ENCODE measurements at places on chromosomes 11 and 22.

- no peak for DNase-seq
Observed at GRCh38 chr22:46726986-46727317, 11.1 kb downstream of the CERK start.

DNA sequence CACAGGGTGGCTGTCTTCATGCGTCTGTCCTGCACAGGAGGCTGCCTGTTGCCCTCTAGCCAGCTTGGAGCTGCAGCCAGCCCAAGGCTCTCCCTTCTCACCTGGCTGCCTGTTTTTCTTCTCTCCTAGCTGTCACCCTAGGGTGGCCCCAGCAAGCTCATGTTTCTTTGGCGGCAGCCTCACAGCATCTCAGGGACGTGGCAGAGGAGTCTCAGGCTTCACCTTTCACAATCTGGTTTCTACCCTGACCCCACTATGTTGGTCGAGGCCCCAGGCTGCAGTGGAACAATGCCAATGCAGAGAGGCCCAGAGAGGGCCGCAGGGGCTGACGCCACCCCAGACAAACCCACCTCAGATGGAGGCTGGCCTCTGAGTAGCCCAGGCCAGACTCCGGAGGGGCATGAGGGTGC is 2.5 kb upstream of the CLDN5 start:
- DNase-seq: no peak

DNA sequence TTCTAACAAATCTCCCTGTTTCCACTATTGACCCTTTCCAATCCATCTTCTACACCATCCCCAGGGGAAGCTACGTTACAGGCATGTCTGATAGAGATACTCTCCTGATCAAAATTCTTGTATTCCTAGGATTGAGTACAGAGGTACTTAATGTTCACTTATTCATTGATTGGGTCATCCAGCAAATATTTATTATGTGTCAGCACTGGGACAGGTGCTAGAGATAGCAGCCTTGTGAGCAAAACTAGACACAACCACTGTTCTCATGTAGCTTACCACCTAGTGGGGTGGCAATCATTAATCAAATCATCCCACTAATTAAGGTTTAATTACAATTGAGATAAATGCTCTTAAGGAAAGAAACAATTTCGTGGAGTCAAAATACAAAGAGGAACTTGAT is 9.4 kb upstream of the RTCB start:
- DNase-seq: no peak

- DNase-seq: no peak
Observed at GRCh38 chr11:46351606-46352005, 4.3 kb downstream of the DGKZ start.

DNA sequence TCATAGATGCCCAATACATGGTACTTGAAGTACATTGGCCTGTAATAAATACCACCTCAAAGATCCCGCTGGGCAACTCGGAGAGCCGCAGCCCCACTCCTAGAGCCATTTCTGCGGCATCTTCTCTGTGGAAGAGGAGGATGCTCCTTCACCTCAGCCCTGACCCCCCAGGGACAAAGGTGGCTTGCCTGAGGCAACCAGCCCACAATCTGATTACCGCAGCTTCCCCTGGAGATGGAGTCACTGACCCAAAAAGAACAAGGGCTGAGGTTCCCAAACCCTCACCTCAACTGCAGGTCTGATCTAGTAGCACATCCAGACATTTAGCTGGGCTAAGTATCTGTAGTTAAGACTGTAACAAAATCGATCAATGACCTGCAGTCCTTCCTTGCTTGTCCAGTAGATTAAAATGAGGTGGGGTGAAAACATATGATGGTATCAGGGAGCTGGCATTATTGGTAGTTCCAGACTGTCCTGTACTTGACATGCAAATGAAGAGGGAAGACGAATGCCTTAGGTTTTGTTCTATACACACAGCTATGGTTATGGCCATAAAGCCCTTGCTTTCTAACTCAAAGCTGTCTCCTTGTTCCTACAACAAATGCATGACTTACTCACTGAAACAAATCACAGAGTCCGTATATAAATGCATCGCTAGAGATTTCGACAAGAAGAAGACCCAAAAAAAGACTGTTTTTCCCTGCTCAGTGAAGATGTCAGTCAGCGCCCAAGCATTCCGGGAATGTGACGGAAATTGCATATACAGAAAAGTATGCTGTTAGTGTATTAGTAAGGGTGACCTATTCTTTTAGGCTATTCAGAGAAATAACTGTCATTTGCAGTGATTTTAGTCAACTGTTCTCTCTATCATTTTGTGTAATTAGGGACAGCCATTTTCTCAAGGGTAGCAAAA is 33.7 kb downstream of the C11orf71 start:
- DNase-seq: peak; percentile 12

DNA sequence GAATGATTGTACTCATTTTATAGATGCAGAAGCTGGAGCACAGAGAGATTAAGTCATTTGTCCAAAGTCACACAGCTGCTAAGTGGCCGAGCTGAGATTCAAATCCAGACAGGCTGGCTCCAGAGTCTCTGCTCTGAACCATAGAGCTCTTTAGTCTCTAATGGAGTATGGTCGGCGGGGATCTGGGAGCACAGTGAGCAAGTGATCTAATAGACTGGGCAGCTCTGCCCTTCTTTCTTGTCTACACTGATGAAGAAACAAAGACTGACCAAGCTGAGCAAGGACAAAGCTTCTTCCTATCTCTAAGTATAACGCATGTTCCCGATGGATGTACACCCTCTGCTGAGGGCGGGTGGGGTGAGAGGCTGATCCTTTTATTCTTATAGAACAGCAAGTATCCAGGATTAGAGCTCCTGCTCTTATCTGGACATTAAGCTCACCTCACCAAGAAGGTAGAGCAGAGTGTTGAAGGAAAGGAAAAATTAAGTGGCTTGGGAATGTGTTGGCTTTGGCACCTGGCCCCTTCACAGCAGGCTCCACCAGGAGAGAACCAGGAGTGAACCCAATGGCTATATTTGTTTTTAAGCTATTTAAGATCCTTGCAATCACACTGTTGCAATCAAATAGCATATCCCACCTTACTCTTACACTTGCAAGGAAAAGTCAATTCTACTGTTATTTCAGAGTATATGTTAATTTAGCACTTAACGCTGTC is 68.7 kb downstream of the ETS1 start:
- DNase-seq: no peak

GRCh38 chr22:30783021-30783420 is 88.3 kb downstream of the OSBP2 start:
- no peak for DNase-seq

DNA sequence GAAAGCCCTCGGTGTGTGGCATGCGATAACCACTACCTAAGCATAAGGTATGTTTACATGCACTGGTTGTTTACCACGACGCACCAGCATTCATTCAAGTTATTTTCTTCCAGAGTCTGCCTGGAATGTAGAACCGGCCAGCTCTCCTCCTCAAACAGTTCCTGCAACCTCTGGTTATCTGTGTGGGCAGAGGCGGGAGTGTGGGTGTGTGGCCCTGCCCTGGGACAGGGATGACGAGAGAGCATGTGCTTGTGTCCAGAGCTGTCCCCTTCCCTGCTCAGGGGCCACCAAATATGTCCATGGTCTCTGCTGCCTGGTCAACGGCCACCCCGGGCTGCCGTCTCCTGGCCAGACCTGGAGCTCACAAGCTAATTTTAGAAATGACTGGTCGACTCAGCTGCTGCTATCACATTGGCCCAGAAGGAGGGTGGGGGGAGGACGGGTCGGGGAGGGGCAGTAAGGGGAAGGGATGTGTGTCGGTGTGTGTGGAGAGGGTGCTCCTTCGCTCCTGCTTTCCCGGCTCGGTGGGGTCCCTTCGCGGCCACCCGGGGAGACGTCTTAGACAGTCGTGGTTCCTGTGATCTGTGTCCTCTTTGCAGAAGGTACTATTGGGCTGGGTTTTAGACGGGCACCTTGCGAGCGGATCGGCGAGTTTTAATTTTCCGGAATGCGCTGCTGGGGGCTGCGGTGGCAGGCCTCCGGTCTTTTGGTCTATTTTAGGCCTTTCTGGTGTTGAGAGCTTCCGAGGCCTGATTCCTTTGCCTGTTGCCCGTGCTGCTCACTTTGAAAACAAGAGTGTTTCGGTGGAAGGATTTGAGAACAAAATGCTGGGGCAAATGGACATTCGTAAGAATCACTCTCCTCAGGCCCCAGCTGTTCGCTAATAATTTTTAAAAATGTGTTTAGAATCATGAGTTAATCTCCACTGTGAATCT is at the start of gene MYO18B:
TSS of gene MYO18B (plus strand) at position 497 of the 935 bp plus-strand sequence. CDS start 18,905 bp downstream, outside the sequence.
- DNase-seq: no peak

DNA sequence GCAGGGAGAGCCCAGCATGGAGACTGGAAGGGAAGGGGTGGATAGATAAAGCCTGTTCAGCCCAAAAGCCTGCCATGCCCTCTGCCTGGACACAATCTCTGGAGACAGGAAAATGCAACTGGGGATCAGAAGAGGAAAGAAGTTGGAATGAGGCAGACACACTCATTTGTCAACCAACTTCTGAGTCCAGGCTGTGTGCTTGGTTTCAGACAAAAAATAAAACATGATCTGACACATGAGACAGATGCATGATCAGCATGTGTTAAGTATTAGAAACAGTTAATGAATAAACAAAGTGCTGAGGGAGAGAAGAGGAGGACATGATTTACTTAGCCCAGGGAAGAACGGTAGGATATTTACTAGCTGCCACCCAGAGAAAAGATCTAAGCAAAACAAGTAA is 839 bp downstream of the LRRN4CL start:
- DNase-seq: no peak

DNA sequence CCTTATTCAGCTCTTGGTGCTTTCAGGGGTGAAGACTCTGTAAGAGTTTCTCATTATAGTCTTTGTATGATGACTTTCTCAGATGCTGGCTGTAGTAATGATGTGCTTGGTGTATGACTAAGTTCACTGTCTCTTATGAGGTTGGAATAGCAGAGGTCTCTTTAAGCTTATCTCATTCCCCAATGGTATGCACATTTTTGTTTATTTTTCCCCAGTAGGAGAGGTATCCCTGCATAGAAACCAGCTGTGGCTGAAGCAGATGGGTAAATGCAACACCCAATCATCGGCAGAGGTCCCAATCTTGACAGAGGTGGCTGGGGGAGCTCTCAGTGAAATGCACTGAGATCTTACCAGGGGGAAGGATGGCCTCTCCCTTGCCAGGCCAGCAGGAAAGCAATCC is 34.6 kb downstream of the BBOX1 start:
- no peak for DNase-seq

- DNase-seq: no peak
Observed at GRCh38 chr11:33598426-33599069, 102.1 kb downstream of the C11orf91 start.

GRCh38 chr11:70547386-70547785 is 149.1 kb downstream of the CTTN start:
- DNase-seq: no peak

DNA sequence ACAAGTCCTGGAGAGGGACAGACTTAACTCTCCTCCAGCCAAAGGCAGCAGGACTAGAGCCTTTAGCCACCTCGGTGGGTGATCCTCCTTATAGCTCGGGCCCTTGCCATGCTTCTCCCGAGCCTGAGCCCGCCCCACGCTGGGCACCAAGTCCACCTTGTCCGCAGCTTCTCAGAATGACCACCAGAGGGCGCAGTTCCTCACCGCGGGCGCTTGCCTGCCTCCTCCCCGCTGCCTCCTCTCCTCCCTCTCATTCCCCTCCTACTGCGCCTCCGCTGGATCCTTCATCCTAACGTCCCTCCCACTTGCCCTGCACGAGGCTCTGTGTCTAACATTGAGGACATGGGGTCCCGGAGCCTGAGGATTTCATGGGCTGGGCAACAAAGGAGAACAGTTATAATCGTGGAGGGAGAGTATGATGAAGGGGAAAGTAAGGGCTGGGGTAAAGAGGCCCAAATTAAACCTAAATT is 11.3 kb upstream of the MOGAT2 start:
- DNase-seq: peak; percentile 22

DNA sequence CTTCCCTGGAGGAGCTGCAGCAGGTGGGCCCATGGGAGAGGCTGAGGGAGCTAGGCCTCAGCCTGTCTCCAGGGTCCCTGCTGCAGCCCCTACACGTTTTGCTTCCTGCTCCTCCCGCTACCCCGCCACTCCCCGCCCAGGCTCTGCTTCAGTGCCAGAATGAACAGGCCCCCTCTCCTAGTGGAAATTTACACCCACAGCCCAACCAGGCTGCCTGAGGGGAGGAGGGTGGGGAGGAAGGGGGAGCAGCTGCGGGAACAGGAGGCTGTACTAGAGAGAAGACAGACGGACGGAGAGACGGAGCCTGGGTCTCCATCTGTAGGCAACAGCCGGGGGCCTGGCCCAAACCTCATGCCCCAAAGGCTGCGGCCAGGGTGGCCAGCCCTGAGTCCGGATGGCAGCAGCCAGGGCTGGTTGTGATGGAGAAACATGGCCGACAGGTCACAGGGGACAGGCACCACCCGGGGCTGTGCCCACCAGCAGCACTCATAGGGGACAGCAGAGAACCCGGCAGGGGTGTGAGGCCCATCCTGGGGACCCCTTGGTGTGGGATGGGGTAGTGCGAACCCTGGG is 20.6 kb downstream of the FLRT1 start:
- DNase-seq: no peak

DNA sequence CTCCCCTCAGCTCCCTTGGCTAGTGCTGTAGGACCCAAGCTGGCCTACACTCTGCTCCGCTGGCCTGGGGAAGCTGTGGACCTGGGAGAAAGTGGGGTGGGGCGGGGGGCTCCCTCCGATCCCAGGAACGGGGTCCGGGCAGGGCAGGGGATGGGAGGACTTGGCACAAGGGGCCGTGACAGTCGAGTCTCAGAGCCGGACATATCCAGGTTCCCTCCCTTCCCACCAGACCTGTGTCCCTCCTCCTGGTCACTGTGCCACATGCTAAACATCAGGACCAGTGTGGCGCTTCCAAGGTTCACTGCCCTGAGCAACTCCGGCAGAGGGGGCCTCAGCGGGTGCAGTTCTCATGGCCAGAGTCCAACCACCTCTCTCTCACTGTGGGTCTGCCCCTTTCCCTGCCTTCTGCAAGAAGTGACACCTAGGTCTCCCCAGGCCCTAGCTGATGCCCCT is 2.0 kb downstream of the DUSP8 start:
- DNase-seq: no peak

DNA sequence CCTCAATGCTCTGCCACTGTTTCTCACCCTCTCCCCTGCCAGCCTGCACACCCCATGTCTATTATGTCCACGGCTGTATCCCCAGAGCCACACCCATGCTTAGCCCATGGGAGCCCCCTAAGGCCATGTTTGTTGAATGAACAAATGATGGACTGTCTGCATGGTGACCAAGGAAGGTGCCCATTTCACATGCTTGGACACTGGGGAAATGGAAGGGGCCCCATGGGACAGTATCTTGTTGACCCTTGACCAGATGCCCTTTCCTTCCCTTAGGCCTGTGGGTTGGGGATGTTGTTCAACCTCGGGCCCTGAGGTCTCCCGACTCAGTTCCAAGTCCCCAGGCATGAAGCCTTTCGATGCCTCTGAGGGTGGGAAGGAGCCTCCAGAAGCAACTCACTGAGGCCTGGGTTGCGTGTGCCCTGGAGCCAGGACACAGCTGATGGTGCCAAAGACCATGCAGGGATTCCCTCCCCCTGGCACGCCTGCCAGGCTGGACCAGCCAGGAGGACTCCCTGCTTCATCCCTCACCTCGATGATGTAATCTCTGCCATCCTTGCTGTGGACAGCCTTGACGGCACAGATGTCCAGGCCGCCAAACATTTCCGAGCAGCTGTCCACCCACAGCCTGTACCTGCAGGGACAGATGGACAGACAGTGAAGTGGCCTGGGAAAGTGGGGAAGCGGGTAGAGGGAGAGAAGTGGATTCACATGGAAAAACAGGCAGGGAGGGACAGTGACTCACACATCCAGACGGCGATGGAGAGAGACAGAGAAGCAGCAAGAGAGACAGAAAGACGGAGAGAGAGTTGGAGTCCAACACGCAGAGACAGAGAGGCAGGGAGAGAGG is 58.9 kb downstream of the FBXO7 start:
- DNase-seq: no peak

All from T1000 (cell line).